Caco-2 (cell line): ENCODE measurements at places on chromosomes 3 and 15. TPM values are rescaled to one million over a fixed set of nuclear protein-coding genes. Genes with fewer than 3 reads are reported as not detected.

DNA sequence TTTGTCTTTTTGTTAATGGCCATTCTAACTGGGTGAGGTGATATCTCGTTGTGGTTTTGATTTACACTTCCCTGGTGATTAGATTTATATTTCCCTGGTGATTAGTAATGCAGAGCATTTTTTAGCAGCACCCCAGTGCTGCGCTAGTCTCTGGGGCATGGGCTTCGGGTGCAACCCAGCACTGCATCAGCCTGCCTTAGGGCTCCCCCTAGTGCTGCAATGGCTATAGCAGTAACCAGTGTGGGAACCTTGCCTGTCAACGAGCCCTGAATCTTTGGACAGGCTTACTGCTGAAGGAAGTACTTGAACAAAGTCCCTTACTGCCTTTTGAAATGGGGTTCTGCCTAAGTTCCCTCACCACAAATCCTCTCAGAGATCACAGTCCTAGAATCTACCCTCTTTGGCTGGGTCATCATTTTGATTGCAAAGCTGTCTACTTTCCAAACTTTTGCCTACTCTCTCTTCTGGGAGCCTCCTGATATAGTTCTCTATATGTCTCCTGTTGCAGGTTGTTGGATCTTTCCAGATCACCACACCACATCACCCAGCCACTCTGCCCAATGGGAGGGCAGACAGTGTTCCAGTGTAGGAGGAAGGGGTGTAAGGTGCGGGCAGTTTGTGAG lies 79.2 kb upstream of the CCNL1 start:
- H3K4me3 ChIP-seq, result no peak overlapping the region
- peak; percentile 70 for DNase-seq
- no peaks in the 10 kb centered on the region for H3K36me3 ChIP-seq
- no peaks in the 10 kb centered on the region; the same call in 1 of the 2 replicates for H3K27me3 ChIP-seq
- no peaks in the 10 kb centered on the region for H3K4me1 ChIP-seq

SPRED1 gene
- 10.4 and 12.4 TPM in 2 replicates for total RNA-seq

MB21D2 gene
- total RNA-seq, result 10.6 and 11.0 TPM in 2 replicates

DNA sequence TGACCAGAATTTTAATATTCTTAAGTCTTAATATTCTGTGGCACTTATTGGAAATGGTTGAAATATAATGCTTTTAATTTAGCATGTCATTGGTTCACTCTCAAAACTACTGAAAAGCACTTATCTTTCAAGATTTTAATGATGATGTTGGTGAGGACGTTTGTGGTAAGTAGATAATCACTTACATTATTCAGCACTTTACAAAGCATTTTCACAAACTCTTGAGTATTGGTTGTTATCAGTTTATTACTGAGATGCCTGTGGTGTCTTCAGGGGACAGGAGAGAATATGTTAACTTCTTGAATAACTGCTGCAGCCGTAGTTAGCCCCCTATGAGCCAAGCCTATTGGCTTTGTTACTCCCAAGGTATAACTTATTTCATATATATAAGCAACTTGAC lies 15.2 kb downstream of the TGFBR2 start:
- no peaks in the 10 kb centered on the region for H3K27me3 ChIP-seq
- H3K4me1 ChIP-seq, result peaks cover 62% of the 10 kb centered on the region
- DNase-seq, result no peak
- H3K27ac ChIP-seq, result no peak overlapping the region
- no peaks in the 10 kb centered on the region; the same call in none of the 2 replicates for H3K36me3 ChIP-seq

ATP13A5 gene
- not detected in 2 replicates for total RNA-seq

DNA sequence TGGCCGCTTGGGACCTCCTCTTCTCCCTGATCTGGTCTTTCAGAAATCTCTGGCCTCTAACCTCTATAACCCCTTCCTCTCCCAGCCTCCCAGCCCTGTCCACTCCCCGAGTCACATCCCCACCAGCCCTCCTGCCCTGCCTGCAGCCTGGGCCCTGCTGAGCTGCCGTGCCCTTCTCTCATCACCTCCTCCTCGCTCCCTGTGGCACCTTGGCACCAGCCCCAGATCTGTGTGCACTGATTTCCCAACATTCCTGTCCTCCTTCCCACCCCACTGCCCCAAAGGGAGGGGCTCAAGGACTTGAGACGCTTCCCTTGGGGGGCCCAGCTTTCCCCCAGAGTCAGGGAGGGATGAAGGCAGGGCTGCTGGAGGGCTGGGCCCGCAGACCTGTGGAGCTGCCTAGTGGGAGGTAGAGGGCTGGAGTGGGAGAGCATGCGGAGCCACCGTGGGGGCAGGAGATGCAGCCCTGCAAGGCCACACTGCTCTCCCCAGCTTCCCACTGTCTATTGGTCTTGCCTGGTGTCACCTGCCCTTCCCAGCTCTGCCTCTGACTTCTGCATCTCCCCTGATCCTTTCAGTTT lies 42.7 kb downstream of the EXOG start:
- no peaks in the 10 kb centered on the region for H3K36me3 ChIP-seq
- H3K4me3 ChIP-seq, result no peak overlapping the region
- H3K27me3 ChIP-seq, result no peaks in the 10 kb centered on the region
- H3K4me1 ChIP-seq, result no peaks in the 10 kb centered on the region

ETV5 gene
- 16.2 and 18.6 TPM in 2 replicates for total RNA-seq

DNA sequence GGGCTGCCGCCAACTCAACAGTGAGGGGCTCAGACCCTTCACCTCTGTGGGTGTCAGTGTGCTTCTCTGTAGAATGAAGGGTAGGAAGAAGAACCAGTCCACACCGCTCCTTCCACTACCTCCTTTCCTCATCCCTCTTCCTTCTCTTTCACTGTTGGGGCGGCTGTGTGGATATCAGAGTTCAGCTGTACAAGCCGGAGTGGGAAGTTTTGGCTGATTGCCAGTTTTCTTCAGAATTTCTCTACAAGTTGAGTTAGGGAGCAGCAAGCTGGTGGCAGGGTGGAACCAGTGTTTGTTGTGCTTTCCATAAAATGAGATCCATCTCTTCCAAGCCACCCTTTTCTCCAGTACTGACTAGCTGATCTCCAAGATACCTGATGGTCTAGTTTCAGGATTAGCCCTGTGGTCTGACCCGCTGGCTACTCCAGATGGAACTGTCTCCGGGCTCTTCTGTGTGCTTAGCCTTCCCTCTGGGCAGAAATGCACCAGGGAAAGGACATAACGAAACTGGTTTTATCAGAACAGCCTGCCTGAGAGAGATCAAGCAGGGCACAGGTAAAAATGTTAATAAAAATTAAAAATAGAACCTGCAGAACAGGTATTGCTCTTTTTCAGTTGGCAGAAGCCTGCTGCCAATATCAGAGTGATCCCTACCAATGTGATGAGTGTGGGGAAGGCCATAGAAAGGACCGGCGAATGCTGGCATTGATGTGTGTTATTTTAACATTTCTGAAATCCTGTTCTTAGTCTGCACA lies 169.9 kb upstream of the TSC22D2 start:
- peaks cover 20% of the 10 kb centered on the region for H3K4me1 ChIP-seq
- H3K27me3 ChIP-seq, result no peaks in the 10 kb centered on the region
- DNase-seq, result no peak
- H3K4me3 ChIP-seq, result no peak overlapping the region

DNA sequence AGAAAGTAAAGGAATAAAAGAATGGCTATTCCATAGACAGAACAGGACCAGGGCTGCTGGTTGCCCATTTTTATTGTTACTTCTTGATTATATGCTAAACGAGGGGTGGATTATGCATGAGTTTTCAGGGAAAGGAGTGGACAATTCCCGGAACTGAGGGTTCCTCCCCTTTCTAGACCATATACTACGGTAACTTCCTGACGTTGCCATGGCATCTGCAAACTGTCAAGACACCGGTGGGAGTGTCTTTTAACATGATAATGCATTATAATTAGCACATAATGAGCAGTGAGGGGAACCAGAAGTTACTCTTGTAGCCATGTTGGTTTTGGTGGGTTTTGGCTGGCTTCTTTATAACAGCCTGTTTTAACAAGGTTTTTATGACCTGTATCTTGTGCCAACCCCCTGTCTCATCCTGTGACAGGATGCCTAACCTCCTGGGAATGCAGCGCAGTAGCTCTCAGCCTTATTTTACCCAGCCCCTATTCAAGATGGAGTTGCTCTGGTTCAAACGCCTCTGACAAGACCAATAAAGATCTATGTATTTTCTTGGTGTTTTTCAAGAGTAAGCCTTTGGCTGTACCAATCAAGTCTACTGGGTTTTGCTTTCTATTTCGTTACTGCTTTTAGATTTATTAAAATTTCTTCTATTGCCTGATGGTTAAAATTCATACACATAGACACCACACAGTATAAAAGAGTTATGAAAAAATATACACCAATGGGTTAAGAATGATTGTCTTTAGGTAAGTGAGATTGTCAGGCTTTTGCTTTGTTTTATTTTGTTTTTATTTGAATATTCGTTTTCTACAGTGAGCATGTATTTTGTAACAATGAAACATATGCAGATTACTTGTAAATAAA lies 37.4 kb upstream of the CTDSPL start:
- no peak for DNase-seq
- no peak overlapping the region for H3K4me3 ChIP-seq

ITGA11 gene
- 0.18 TPM in 1 of 2 replicates, not detected in the other for total RNA-seq
